Astrocyte of the hippocampus (primary cell): ENCODE measurements at places on chromosomes 12 and 14.
A peak's percentile ranks its signal among the peaks of the same experiment; 100 is the strongest.

- no peak for DNase-seq
Measured at GRCh38 chr14:61491224-61491623, 169.8 kb downstream of the PRKCH start.

DNA sequence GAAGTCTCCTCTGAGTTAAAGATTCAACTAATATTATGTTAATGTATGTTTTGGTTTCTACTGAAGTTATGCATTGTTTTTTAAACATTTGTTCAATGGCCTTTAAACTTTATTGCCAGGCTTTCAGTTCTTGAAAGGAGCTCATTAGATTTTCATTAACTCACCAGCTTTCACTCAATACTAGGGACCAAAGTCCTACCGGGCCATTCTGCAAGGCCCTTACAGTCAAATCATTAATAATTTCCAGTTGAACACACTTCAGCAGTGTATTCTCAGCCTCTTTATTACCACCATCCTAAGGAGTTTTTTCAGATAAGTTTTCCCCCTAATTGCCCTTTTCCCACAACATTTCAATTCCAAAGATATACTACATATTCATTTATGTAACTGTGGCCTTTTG is 409.2 kb downstream of the DIO2 start:
- no peak for DNase-seq

DNA sequence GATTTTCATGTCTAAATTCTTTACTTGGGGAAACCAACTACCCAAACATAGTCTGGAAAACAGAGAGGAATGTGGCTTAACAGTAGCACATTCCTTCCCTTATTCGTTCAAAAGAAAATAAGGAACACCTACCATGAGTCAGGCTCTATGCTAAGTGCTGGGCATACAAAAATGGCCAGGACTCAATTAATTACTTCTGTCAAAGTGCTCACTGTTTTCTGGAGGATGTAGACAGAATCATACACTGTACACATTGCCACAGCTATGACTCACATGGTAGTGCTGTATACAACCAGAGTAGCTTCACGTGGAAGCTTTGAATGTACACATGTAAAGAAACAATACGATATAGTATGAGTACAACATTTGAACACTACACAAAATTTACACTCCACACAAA is 50.1 kb downstream of the SLC25A21 start:
- peak; percentile 91 for DNase-seq

DNA sequence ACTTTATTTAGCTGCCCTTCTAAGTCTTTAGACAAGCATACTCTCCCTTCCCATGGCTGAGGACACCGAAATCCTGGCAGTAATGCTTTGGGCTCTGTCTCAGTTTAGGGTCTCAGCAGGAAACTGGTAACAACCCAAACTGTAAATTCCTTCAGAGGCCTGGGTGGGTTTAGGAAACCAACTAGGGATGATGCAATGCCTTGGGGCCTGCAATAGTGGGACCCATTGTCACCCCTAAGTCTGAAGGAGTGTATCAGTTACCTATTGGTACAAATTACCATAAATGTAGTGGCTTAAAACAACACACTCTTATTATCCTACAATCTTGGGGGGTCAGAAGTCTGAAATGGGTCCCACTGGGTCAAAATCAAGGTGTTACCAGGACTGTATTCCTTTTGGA is 36.0 kb downstream of the DHRS2 start:
- no peak for DNase-seq

DNA sequence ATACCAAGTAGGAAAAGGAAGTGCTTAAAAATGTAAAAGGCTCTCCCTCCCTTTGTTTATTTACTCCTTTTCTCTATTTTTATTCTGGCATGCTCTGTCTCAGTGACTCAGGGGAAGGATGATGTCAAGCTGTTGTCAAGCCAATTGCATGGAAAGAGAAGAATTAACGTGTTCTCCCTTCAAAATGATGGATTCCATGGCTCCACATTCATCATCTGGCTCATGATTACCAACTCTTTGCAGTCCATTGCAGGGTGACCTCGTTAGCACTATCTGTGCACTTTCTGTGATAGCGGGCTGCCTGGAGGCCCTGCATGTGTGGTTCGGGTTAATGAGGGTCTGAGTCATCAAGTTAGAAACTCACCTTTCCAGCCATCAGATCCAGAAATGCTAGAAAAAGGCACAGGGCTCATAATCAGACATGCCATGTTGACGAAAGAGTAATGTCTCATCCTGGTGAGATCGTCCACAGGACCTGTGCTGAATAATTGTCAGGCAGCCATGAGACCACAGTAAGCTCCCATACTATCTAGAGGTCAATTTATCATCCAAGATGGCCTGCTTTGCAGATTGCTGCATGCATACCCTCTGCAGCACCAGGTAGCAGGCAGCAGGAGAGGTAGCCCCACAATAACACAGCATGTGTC is 79.2 kb upstream of the BTG1 start:
- DNase-seq: peak; percentile 55

- peak; percentile 14 for DNase-seq
Measured at GRCh38 chr12:125683748-125684381, 618.6 kb downstream of the AACS start.

DNA sequence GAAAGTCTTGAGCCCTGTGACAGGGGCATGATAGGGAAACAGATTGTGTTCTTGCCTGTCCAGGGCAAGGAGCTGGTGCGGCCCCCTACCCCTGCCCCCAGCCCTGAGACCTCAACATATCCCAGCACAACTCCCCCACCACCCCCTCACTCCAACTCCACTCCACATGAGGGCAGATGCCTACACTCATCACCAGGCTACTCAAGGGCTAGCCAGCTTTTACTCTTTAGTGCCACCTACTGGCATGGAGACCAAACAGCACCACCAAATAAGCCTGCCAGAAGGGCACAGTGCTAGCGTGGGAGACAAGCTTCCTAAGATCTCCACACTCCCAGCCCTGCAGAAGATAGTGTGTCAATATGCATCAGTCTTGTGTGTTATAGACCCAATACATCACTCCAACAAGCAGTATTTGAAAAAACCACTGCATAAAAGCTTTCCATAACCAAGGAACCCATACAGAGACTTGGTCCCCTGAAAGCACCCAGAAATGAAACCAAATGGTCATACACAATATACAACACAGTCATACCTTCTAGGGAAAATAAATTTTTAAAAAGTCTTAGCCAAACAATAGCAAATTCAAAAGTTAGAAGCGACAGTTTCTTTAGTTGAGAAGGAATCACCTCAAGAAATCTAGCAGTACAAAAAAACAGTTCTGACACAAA is 154.4 kb downstream of the KCNK10 start:
- DNase-seq: peak; percentile 17

DNA sequence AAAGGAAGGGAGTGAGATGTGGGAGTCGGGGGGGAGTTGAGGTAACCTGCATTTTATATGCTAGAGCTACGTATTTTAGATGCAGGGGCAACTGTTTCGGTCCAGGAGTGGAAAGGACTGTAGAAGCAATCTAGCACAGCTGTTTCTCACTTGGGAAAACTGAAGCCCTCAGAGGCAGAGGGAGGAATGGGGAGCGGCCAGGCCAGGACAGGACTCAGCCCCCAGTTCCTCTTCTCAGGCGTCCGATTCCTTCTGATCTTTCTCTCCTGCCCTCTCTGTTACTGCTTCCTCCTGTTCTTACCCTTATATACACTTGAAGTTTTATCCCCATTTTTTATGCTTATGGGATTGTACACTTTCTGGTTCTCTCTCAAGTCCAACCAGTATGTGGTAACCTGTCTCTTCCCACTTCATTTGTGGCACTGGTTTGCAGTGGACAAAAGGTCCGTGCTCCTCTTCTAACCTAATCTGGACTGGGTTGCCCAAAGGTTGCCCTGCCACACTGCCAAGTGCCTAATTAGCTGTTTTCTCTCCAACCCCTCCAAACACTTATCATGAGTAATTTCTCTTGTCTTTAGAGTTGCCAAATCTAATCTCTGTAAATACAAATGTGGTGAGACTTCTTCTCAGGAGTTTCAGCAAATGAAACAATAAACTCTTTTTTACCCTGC is 16.2 kb downstream of the LPCAT3 start:
- no peak for DNase-seq
